Psoas muscle (tissue), 8 donors: ENCODE measurements at places on chromosomes 6 and 20. TPM values are rescaled to one million over a fixed set of nuclear protein-coding genes. Genes with fewer than 3 reads are reported as not detected.

TREML2 gene
- 0.20 TPM for total RNA-seq

SHLD1 gene
- total RNA-seq = 8.3 TPM

SMIM28 gene
- not detected for total RNA-seq

OLIG3 gene
- total RNA-seq = not detected

ECT2L gene
- not detected for total RNA-seq

MTHFD1L gene
- 4.1 TPM for total RNA-seq

SEL1L2 gene
- total RNA-seq = 1.5 TPM

ABHD16B gene
- total RNA-seq = not detected

ADAM33 gene
- total RNA-seq = 8.9 TPM

CD40 gene
- 7.7 TPM for total RNA-seq

POPDC3 gene
- total RNA-seq = 82.5 TPM

RALGAPA2 gene
- total RNA-seq = 73.0 TPM

KCNG1 gene
- total RNA-seq = not detected
